Stimulated activated CD4-positive, alpha-beta T cell treated with anti-CD3 and anti-CD28 coated beads, Interleukin-2, amount 100 ng/mL, for 24 hours (primary cell): ENCODE measurements at places on chromosomes 1 and 21.

- no peak for DNase-seq
Observed at GRCh38 chr1:58975888-58976287, 192.0 kb upstream of the JUN start.

DNA sequence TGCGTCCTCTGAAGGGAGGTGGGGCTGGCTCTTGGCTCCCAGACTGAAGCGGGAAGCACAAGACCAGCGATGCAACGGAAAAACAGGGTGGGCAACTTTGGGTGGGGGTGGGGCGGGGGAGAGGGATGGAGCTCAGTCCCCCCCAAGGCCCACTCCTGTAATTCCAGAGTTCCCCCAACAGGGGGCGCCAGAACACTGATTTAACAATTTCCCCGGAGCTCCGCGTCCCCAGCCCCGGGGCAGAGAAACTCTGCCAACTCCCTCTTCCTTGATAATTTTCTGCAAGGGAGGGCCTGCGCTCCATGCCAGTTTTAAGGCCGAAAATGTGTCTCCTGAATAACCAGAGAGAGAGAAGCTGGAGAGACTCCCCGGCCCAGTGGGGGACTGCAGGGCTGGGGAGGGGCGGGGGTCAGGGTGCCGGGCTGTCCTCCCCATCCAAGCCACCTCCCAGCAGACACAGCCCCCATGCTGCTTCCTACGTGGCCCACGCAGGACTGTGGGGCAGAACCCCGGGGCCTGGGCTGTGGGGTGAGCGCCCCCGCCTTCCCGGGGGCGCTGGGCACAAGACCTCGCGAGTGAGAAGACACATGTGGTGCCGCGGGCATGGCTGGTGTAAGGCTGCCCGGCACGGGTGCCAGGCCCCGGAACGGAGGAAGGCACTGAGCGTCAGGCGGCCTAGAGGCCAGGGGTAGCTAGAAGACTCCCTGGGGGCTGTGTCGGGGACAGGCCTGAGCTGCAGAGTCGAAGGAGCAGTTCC lies 51.4 kb downstream of the KIF21B start:
- peak; percentile 74 for DNase-seq

- no peak for DNase-seq
Observed at GRCh38 chr1:38464071-38464661, 395.4 kb downstream of the RRAGC start.

- no peak for DNase-seq
Observed at GRCh38 chr1:32742199-32742947, 39.8 kb upstream of the SYNC start.

DNA sequence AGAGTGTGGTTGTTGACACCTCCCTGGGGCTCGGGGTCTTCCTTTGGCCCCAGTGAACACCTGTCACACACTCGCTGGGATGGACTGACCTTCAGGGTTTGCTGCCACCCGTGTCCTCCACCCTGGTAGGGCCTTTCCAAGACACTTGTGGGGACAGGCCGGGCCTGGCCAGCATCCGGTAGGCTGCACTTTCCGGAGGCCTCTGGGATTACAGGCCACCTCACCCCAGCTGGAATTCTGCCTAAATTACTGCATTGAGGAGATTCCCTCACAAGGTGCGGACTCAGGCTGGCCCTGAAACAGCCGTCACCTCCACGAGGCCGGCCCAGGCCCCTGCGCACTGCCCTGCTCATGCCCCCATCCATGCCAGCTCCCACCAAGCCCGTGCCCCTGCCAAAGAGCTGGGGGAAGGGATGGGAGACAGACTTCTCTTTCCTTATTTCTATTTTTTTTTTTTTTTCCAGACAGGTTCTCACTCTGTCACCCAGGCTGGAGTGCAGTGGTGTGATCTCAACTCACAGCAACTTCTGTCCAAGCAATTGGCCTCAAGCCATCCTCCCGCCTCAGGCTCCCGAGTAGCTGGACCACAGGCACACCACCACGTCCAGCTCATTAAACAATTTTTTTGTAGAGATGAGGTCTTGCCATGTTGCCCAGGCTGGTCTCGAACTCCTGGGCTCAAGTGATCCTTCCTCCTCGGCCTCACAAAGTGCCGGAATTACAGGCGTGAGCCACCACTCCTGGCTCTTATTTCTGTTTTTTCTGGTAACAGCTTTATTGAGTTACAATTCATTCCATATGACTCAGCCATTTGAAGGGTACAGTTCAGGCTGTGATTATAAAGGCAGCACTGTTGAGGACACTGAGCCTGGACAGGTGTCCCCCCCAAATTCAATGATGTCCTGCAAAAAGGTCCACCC lies 11.3 kb downstream of the CSTB start:
- DNase-seq = no peak

DNA sequence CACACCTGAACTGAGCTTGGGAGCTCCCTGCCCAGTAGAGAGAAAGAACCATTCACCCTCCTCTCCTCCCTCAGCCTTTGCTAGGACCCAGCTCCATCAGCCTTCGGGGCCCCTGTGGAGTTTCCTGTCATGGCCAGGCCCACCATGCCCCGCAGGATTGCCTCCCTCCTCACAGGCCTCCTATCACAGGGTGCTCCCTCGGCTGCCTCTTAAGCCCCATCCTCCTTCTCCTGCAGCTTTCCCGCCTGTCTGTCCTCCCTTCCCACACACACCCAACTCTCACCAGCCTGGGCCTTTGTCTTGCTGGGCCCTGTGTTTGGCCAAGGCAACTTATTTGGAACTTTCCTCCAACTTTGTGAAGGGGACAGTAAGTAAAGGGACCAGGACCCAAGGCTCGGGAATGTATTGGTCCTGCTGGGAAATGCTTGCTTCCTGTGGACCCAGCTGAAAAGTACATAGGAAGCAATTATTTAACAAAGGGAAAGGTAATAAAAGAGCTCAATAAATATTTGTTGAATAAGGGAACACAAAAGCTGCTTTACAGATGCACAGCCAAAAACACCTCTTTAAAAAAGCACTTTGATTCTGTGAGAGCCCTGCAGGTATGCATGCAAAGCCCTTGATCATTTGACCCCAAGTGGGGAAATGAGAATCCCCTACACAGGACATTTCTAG lies 31.6 kb upstream of the TENT5C start:
- DNase-seq = no peak
